ENCODE measurements at places on chromosomes 16 and 17. TPM values are rescaled to one million over a fixed set of nuclear protein-coding genes. Genes with fewer than 3 reads are reported as not detected.

BRIP1 gene
- total RNA-seq = 9.4 TPM

OR3A3 gene
- not detected for total RNA-seq

KRTAP2-2 gene
- total RNA-seq = not detected

ALDOC gene
- total RNA-seq = 13.4 TPM

SDK2 gene
- 0.41 TPM for total RNA-seq

MOSMO gene
- 20.6 TPM for total RNA-seq

- no peak for DNase-seq
Observed at GRCh38 chr16:51313198-51313597, 162.1 kb upstream of the SALL1 start.

DNA sequence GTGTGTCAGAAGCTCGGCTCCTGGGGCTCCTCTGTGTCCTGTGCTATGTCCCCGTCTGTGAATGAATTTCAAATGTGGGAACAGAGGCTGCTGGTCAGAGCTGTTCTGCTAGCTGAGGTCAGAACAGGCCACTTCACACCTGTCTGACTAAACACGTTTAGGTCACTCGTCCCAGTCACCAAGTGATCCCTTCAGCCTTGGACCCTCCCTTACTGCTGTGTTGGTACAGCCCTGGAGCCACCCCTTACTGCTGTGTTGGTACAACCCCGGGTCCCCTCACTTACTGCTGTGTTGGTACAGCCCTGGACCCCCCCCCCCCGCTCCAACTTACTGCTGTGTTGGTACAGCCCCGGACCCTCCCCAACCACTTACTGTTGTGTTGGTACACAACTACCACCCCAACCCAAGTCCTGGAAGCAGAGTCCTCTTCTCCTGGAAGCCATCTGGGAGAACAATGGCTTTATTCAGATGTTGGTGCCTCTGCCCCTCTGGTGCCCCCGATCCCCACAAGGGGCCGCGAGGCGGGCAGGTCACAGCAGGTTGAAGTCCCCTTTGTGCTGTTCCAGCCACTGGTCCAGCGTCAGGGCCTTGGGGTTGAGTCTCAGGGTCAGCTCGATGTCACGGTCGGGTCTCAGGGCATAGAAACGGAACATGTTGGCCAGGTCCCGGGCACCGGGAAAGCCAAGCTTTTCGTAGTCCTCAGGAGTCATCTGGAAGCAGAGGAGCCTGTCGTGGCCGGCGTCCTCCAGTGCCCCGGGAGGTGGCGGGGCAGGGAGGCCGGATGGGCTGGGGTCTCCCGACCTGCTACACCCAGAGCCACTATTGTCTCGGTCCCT, 13.0 kb downstream of the NMRAL1 start:
- no peak for DNase-seq

DNA sequence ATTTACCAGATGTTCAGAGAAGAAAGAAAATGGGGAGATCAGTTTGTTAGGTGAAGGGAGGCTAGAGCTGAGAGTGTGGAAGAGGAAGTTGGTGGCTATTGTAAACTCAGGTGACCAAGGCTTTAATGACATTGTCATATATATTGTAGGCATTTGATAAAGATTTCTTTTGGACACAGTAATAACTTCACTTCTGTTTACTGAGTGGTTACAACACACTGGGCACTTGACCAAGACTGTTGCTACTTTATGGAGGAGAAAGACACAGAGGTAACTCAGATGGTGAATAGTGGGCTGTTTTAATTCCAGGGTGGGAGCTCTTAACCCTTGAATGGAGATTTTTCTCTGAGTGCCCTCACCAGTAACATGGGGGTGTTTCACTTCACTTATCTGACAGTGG, 46.0 kb downstream of the TNRC6A start:
- no peak for DNase-seq

- DNase-seq = no peak
Observed at GRCh38 chr17:79305768-79306423, 231.3 kb downstream of the ENGASE start.

DNA sequence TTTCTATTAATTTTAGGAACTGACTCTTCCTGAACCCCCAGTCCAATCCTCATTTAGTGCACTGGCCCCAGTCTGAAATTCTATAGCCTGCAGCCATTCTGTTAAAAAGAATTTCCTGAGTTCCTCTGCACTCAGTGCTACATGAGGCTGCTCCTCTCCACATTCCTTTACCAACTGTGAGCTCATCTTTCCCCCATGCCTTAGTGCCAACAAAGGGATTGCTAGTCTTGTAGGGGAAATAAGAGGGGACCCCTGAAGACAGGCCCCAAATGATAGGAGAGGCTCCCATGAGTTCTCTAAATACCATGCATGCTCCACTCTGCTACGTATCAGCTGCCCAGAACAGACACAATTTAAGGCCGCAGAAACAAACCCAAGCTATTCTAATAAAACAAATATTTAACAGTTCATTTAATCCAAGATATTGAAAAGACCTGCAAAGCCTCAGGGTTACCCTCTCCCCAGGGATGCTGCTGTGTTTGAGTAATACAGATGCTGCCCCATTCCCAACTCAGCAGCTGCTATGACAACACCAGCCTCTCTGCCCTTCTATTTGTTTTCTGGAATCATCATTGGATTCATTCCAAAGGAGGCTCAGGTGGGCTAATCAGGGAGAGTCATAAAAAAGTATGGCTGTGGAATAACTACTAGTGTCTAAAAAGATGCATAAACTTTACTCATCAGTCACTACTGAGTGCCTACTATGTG, 228.5 kb downstream of the TOX3 start:
- DNase-seq = no peak

- DNase-seq = no peak
Observed at GRCh38 chr17:58991718-58992331, 114.9 kb downstream of the TRIM37 start.
